ENCODE measurements at places on chromosomes 5 and 9.
A peak's percentile ranks its signal among the peaks of the same experiment; 100 is the strongest.

- DNase-seq = no peak
Observed at GRCh38 chr5:115460472-115460871, 84.1 kb downstream of the FEM1C start.

DNA sequence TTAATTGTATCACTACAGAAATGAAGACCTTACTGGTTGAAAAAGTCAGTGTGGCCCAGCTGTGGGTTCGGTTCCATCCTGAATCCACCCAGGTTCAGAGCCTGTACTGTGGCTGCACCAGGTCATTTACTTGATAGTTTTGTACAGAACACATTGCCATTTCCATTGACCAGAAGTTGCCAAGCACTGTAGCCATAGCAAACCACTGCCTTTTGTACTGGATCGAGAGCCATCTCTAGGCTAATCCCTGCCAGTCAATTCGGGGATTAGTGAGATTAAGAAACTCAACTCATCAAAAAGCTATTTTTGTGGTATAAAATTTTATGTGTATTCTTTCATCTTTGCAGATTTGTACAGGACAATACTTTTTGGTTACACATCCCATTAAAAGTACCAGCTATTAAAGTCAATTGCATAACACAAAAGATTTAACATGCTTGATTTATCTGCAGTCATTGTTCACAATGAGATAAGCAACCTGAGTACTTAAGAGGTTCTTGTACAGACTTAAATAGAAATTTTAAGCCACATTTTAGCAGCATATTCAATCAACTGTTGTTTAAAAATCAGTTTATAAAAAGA, 108.5 kb upstream of the OTULINL start:
- peak; percentile 32 for DNase-seq

DNA sequence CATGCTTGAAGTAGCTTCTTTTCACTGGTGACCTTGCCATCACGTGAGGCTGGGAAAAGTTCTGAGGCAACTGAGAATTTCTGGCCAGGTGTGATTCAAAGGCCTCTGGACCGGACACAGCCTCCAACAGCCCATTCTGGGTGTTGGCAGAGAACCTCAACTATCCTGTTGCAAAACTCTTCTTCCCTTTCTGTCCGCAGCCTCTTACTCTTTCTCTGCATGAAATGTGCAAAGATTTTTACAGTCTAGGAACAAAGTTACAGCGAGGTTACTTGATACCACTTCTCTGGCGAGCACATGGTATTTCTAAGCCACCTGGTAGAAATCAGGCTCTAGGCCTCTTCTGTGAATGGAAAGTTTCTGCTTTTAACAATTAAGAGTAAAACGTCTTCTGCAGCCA, 79.2 kb downstream of the FREM1 start:
- DNase-seq = no peak

DNA sequence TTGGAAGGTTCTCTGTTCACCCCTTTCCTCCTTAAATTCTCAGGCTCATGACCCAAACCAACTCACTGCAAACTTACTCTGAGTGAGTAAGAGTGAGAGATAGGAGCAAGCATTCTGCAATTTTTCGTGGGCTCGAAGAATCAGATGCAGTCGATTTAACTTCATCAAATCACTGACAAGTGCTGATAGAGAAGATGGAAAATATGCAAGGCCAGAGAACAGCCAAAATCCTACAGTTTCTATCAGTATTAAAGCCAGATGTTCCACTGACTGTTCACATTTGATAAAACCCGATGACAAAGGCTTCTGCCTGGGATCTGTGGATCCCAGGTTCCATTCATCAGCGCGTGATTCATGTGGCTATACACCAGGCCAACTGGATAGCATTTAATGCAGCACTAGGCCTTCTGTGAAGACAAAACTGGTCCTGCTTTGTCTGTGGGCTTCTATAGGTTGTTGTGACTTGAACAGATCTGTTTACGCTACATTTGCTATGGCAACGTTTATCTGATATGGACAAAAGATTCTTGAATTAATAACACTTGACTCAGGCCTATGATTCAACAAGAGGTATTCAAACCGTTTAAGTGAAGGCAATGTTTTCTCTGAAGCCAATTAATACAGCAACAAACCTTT, 251.2 kb downstream of the NFIB start:
- no peak for DNase-seq

DNA sequence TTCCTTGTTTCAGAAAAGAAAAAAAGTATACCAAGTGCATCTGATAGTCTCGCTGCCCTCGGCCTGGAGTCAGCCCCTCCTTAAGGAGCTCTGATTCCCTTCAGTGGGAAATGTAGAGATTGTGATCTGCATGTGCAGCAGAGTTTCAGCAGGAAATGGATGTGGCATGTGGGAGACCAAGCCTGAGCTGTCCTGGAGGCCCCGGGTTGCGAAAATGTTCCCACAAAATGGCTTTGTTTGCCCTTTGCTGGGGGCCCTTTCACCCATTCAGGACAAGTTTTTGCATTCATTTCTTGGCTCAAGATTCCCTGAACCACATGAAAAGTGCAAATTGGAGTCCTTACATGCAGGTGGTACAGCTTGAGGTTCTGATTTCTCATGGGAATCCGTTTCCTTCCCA, 230.9 kb downstream of the GADD45G start:
- DNase-seq = no peak

DNA sequence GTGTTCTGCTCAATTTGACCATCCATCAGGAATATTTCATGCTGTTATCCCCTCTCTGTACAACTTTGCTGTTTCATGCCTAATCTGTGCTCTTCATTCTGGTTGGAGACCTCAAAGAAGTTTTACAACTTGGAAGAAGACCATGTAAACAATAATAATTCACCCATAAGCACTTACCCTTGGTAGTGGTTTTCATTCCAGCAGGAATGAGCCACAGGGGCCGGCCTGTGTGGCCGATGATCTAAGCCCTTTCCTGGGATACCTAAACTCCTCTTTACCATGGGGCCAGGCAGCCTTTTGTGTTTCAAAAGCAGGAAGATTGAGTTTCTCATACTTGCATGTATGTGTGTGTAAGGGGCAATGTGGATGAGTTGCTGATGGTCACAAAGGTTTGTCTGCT, 165.0 kb downstream of the FGF1 start:
- no peak for DNase-seq

DNA sequence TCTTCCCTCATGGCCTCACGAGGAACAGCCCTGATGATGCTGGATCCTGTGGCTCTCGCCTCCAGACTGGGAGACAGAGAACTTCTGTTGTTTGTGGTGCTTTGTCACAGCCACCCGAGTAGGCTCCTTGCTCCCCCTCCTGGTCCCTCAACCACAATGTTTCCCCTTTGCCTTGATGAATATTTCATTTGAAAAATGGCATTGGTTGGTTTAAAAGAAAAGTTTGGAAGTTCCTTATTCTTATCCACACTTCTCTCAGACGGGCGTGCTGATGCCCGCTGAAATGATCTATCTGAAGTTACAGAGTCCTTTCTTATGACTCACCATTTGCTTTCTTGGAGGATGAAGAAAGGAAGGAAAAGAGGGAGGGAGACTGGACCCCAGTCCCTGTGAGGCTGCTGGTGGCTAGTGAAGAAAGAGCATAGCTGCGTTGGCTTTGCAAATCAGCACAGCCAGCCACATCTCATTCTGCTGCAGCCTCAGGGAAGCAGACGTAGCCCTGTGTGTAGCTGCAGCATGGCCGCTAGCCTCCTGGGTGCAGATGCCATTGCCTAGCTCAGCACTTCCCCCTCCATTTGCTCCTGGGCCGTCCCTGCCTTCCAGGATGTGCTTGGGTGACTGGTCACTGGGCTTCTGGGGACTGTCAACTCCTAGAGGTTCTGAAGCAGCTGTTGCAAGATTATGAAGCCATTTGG, 185.9 kb downstream of the ERCC6L2 start:
- no peak for DNase-seq

DNA sequence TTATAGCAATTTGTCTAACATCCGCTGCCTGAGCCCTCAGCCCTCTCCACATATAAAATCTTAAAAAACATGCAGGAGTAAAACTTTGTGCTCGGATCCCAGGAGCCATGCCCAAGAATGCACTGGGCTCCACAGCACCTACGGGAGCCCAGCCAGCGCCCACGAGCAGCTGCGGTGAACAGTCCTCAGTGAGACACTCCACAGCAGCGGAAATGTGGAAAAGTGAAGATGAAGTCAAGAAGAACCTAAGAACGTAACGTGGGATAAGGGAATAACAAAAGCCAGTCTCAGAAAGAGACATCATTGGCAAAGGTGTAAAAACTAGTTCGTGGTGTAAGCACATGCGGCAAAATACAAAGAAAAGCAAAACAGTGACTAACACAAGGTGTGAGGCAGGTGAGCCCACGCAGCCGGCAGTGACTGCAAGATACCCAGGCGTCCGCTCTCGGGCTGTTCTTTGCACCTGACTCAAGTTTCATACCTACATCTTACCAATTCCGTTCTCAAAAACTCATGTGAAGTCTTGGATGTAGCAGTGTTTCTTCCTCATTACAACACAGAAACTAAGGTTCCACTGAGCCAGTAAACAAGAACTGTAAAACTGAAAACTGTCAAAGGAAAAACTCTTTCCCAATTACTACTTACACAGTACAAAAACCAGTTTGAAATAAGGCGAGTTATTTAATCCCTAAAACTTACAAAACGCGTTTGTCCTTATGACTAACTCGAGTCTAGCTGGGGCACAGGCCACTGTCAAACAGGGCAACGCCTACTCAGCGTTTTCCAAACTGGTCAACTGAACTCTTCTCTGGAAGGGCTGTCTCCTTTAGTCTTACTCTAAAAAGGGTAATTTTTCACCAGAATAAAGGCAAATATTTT, 1.7 kb downstream of the CAMSAP1 start:
- no peak for DNase-seq

DNA sequence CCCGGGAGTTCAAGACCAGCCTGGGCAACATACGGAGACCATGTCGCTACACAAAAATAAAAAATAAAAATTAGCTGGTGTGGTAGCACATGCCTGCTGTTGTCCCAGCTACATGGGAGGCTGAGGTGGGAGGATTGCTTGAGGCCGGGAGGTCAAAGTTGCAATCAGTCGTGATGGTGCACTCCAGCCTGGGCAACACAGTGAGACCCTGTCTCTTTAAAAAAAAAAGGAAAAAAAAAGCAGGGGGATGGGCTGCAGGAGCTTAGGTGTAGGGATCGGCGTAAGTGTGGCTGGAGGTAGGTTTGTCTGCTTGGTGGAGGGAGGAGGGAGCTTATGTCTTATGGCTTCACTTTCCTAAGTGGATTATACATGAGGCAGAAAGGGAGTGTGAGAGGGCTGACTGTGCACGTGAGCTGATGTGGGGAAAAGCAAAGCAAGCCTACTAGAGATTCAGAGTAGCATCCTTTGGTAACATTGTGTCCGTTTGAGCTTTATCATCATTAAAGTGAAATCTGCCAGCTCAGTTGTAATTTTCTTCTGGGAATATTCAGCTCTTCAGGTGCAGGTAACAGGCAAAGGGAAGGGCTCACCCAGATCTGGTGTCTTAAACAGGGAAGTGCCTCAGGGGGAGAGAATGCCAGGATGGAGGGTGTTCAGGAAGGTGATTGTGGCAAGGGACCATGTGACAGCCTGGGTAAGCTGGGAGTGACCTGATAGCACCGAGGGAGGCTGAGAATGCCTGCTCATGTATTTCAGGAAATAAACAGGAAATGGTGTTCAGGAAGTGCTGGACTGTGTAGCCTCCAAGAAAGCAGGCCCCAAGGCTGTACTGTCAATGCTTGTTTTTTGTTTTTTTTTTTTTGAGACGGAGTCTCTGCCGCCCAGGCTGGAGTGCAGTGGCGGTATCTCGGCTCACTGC, 17.6 kb upstream of the SETX start:
- no peak for DNase-seq

DNA sequence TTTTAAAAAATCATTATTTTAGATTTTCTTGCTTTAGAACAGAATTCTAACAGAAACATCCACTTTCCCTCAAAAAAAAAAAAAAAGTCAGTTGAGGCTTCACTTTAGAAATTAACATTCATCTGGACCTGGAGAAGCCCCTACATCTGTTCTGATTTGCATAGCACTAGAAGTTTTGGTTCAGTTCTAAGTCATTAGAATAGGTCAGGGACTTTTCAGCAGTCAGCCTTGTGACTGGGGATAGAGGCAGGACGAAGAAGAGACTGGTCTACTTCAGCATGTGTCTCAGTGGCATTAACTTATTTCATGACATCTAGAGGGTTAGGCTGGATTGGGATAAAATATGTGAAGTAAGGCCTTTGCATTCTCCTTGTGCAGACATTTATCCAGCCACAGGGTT, 215.8 kb upstream of the DAB2 start:
- no peak for DNase-seq

DNA sequence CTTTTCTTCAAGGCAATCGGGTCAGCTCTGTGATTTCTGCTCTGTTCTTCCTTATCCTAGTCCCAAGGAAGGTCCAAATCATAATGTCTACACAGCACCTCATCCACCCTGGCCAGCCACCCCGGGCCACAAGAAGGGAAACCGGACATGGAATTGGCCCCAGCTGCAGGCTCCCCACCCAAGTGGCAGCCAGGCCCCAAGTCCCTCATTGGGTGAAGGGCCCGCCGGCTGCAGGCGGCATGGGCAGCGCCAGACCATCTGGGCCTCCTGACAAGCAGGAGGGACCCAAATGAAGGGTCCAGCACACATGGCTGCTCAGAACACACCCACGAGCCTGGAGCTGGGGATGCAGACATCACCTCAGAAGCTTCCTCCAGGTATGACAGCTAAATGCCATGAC, 33.7 kb downstream of the BICD2 start:
- no peak for DNase-seq

DNA sequence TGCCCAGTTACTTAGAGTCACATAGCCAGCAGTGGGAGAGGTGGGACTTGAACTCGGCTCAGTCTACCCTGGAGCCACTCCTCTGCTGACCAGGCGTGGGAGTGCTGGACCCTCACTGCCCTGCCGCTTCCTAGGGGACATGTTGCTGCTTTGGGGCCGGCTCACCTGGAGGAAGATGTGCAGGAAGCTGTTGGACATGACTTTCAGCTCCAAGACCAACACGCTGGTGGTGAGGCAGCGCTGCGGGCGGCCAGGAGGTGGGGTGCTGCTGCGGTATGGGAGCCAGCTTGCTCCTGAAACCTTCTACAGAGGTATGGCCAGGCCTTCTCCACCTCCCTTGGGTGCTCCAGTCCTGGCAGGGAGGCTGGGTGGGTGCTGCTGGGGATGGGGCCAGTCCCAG, 3.4 kb upstream of the CACFD1 start:
- no peak for DNase-seq

DNA sequence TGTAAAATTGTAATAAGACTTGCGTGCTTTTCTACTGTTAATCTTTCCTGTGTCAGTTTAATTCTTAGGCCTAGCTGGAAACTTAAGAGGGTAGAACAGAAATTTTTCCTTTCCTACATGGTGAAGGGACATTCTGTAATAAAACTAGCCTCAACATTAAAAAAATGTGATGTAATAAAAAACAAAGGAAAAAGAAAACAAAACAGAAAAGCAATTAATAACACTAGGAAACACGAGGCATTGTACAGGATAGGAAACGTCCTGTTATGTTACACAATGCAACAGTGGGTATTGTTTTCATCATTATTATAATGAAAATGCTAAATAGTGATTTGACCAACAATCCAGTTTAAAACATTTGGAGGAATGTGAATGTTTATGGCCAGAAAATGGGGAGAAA, 47.8 kb downstream of the FXN start:
- no peak for DNase-seq

- no peak for DNase-seq
Observed at GRCh38 chr5:89211836-89212235, 328.9 kb upstream of the MEF2C start.

GRCh38 chr9:101311758-101312420, 72.9 kb downstream of the BAAT start:
- peak; percentile 72 for DNase-seq

Data from neuronal stem cell (in vitro differentiated cells).